ENCODE measurements at places on chromosomes 7 and 10.

DNA sequence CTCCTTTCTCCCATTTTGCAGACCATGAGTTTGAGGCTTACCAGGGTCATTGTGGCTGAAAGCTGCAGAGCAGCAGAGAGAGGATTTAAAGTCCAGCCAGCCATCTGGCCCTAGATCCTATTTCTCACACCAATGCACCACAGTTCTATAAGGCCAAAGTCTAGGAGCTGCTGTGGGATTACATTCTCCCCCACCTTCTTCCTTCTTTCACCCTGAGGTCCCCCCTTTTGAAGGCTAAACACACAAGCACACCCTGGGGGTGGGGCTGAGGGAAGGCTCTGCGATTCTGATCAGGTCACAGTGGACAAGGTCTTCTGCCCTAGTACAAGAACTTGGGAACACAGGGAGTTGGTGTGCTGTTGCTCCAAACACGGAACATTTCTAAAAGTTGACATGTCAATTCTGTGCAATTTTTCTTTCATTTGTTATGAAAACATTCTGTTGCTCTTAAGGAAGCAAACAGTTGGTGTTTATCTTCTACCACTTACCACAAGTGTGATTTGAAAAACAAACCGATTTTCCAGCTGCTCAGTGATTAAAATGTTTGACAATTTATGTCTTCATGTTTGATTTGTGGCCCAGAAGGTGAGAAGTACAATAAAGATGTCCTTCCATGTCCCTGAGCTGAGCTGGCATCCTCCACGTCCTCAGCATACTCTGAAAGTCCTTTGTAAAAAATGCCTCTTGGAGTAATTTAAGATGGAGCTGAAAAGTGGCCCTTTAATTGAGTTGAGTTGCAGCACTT is 271.6 kb upstream of the PPP2R2D start:
- DNase-seq = no peak

- DNase-seq = no peak
These were observed 263.5 kb upstream of the DKK1 start for GRCh38 chr10:52050429-52051047.

- no peak for DNase-seq
These were observed 49.9 kb upstream of the RELN start for GRCh38 chr7:104039363-104039762.

DNA sequence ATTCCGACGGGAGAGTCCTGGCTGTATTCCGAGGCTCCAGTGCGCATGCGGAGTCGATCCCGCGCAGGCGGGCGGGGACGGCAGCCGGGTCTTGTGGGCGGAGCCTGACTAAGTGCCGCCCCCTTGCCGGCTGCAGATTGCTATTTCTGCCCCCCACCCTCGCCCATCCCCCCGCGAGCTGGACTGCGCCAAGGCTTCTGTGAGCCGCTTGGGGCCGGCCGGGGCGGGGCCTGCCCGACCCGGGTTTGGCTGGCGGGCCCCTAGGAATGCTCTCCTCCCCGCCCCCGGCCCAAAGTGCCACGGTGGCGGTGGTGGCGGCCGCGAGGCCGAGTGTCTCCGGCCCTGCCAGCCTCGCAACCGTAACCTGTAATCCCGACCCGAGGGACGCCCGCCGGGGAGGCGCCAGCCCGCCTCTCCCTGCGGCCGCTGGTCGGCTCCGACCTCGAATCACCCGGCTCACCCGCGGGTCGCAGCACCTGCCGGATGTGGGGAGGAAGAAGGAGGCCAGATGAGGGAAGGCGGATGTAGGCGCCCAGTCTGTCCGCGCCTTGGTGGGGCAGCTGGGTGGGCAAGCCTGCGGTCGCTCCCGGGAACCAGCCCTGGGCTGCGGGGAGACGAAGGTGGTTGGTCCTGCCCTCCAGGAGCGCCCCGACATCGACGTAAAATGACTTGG is 702 bp upstream of the KAZALD1 start:
- peak; percentile 94 for DNase-seq

DNA sequence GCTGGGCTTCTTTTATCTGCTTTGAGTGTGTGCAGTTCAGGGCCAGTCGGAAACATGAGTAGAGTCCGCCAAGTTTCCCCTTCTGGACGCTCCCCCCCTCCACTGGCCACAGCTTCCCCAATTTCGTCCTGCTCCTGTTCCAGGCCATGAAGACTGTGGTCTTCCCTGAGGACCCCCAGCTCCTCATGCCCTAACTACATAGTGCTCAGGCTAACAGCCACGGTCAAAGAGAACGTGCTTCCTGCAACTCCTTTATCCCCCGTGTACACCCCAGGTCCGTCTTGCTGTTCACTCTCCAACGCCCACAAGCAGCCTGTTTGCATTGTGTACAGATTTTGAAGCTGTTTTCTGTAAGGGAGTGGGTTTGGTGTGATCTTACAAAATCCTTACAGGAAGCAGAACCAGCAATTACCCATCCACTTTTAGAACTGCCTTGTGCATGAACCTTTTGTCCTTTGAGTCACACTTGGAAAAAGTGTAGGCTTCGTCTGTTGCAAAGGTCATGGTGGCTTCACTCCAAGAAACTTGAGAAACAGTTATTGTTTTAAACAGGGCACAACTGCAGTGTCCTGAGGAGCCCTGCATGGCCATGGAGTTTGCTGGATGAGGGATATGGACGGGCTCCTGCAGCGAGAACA is 77.0 kb upstream of the FAM20C start:
- no peak for DNase-seq

GRCh38 chr7:39161903-39162302 is 184.2 kb downstream of the POU6F2 start:
- no peak for DNase-seq

DNA sequence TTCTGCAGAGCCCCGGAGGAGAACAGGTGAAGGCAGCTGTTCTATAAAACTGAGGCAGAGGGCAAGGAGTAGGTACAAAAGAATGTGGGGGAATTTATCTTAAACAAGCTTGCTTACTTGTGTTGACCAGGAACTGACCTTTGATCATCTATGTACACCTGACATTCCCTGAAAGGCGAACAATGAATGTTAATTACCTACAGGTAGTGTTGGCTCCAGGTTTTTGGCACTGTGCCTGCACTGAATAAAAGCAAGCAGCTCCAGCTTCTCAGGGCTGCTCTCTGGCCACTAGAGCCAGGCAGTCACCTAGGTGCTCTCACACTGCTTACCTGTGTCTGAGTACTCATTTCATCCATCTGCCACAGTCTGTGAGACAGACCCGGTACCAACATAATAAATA is 87.0 kb downstream of the RAPGEF5 start:
- no peak for DNase-seq

DNA sequence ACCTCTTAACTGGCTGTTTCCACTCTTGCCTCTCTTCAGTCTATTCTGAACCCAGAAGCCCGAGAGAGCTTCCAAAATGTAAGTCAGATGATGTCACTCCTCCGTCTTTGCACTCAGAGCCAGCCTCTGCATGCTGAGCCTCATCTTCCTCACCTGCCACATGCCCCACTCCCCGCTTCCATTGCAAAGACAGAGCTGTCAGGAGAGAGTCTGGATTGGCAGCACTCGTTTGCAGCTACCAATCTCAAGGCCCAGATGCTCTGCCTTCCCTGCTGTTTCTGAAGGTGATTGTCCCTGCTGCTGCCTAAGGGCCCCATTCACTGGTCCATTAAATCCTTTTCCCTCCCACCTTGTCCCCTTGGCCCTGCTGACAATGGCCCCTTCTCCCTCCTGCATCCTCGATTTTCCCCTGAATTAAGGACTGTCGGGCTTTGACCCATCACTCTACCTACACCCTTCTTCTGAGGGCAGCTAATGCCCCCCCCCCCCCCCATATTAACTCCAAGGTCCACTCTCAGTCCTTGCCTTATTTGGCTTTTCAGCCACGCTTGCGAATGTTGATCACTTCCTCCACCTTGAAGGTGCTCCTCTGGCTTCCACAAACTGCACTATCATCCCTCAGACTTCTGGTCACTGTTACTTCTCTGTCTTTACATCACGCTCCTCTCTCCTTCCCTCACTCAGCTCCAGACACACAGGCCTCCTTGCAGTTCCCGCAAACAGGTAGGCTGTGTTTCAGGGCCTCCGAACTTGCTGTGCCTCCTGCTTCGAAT is 98.5 kb downstream of the CHN2 start:
- no peak for DNase-seq

DNA sequence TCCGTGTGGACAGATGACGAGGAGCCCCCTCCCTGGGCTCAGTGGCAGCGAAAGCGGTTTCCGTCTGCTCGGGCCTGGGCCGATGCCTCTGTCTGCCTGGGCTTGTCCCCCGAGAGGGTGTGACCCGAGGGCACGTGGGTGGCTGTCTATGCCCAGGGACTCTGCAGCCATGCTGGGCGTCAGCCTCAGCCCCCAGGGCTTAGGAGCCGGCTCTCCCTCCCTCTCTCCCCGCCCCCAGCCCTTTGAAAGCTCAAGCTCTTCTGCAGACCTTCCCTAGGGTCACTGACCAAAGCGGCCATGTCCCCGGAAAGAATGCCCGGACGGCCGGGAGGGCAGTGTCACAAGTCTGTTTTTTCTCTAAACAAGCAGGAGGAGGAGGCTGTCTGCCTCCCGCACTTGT is 7.1 kb downstream of the MICALL2 start:
- no peak for DNase-seq

- no peak for DNase-seq
These were observed 36.4 kb upstream of the MXI1 start for GRCh38 chr10:110171032-110171431.

GRCh38 chr7:87345962-87346371 is 503 bp downstream of the CROT start:
- no peak for DNase-seq

- DNase-seq = no peak
These were observed 228.4 kb downstream of the DNAJB6 start for GRCh38 chr7:157565201-157565626.

DNA sequence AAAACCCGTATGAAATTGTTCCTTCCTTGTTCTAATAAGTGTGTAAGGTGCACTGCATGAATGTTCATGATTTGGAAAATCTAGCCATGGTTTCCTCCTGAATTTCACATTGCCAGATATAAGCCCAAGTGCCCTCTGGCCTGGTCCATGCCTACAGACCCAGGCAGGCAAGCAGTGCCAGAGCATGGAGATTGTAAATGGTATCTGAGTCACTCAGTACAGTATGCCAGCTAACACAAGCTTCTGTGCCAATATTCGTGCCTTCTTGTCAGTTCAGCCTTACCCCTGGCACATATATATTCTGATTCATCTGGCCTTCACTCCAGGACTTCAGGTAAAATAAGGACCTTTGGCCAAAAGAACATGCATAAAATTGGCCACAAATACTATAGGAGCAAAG is 38.4 kb upstream of the PDE1C start:
- DNase-seq = no peak

- no peak for DNase-seq
These were observed 86.0 kb downstream of the CAMK1D start for GRCh38 chr10:12435348-12435747.

DNA sequence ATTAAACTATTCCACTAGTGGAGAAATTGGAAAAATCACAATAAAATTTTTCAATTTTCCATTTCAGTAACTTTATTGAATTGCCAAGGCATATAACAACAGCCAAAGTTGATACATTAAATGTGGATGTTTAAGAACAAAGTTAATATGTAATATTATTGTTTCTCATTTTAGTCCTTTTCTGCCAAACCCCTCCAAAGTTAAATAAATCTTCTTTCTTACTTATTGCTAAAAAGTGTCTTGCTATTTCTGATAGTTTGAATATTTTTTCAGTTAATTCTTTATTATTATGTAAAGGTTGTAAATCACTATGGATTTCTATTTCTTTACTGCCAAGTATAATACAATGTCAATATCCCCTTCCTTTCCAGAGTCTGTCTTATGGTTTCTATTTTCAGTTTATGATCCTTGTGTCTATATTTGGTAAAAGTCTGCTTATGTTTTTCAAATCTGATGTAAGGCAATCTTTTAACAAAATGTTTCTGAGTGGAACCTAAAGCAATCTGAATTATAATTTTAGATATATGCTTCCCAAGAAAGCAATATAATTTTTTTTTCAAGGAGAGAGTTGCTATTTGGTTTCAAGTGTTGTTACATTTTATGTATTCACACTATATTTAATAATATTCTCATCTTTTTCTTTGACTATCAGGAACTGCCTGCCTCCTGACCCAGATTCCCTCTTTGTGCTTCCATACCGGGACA is 80.3 kb upstream of the RHOBTB1 start:
- DNase-seq = no peak

DNA sequence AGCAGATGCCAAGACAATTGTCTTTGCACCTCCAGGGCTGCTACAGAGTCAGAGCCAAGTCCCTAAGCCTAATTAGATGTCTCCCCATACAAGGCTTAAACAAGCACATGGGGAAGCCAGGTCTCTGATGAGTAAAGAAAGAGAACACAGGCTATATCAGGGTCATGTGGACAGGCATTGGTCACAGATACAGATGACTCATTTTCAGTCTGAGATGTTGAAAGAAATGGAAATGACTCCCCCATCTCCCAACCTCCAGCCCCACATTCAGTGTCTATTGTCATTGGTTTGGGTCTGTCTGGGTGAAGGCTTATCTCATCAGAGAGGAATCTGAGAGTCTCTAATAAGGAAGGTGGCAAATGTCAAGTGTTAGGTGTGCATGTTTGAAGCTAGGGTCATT is 290.1 kb upstream of the KIAA1217 start:
- no peak for DNase-seq

- no peak for DNase-seq
These were observed 801.9 kb downstream of the ANKRD7 start for GRCh38 chr7:119026391-119026790.
